ENCODE measurements at places on chromosomes 13 and 19.
A peak's percentile ranks its signal among the peaks of the same experiment; 100 is the strongest.

- DNase-seq, result peak; percentile 10
Measured at GRCh38 chr19:19860756-19861390, 4.8 kb upstream of the ZNF253 start.

GRCh38 chr19:35986664-35987570, 8.1 kb upstream of the SDHAF1 start:
- no peak for DNase-seq

- DNase-seq, result no peak
Measured at GRCh38 chr13:44403461-44404056, 29.9 kb downstream of the SERP2 start.

GRCh38 chr13:46126056-46126455, 21.2 kb upstream of the CPB2 start:
- no peak for DNase-seq

DNA sequence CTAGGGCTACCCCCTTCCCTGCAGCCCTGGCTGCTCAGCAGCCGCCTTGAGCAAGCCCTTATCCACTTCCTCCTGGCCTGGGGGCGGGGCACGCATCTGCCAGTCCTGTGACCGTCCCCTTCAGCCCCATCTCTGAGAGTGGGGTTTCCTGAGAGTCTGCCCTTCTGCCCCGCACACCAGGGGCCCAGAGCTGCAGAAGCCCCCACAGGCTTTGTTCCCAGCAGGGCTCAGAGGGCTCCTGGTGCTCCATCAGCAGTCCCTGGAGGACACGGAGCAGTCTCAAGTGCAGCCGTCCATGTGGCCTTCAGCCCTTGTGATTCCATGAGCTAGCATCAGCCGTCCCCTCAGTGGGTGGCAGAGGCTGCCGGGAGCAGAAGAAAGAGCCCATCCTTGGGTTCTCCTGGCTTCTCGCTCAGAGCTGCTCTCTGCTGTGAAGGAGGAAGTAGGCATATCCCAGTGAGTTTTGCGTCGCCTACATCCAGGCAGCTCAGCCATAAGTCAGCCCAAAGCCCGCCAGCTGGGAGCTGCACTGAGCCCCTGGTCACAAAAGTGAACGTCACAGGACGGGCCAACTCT, 16.3 kb downstream of the MYO9B start:
- no peak for DNase-seq

DNA sequence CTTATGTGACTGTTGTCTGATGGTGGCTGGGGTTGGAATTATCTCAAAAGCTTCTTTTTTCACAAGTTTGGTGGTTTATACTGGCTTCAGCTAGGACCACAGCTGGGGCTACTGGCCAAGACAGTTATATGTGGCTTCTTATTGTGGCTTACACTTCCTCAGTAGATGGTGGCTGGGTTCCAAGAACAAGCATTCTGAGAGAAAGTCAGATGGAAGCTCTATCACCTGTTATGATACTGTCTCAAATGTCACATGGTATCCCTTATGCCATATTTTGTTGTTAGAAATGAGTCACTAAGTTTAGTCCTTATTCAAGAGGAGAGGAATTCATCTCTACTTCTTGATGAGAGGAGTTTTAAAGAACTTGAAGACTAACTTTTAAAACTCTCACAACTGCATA, 41.6 kb downstream of the NDFIP2 start:
- no peak for DNase-seq

GRCh38 chr19:12774588-12775555, at the start of gene HOOK2:
TSS of gene HOOK2 (minus strand) at chr19:12775552. CDS start at chr19:12775449, 103 bp downstream.
- no peak for DNase-seq

GRCh38 chr19:51473009-51473707, 5.2 kb upstream of the CEACAM18 start:
- DNase-seq, result peak; percentile 92

Measured in stimulated activated CD4-positive, alpha-beta T cell treated with anti-CD3 and anti-CD28 coated beads, Interleukin-1b, Interleukin-23, amount 100 ng/mL, for 1 hour (primary cell).